T-helper 17 cell (primary cell): ENCODE measurements at places on chromosomes 13 and 19.

- DNase-seq: no peak
These were observed 13.5 kb downstream of the ZSCAN5A start for GRCh38 chr19:56301155-56301554.

- DNase-seq: no peak
These were observed 625 bp downstream of the ZNF709 start for GRCh38 chr19:12484011-12484370.

DNA sequence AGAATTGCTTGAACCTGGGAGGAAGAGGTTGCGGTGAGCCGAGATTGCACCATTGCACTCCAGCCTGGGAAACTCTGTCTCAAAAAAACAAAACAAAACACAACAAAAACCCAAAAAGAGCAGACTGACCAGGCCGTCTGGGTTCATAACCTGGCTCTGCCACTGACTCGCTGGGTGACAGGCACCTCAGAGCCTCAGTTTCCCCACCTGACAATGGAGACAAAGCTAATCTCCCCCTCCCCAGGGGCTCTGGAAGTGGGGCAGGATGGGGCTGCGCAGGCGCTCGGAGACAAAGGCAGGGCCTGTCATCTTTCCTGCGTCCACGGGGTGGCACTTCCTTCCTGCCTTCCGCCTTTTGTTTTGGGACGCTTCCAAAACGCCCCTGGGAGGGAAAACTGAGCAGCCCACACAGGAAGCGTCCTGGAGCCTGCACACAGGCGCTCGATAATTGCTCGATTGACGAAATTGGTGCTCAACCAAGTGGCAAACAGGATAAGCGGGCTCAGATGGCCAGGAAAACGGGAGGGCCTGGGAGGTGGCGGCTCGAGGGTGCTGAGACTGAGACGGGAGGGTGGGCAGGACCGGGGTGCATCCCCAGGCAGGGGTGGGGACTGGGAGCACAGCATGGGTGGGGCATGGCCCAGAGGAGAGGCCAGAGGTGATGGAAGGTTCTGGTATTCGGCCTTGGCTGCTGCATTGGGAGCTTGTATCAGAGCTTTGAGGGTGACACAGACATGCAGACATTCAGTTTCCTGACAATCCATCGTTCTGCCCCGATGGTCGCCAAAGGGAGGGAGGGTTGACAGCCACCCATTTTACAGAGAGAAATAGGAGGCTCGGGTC is 17.8 kb downstream of the SPC24 start:
- DNase-seq: peak; percentile 27

GRCh38 chr13:77337159-77337558 is 10.3 kb upstream of the MYCBP2 start:
- no peak for DNase-seq

DNA sequence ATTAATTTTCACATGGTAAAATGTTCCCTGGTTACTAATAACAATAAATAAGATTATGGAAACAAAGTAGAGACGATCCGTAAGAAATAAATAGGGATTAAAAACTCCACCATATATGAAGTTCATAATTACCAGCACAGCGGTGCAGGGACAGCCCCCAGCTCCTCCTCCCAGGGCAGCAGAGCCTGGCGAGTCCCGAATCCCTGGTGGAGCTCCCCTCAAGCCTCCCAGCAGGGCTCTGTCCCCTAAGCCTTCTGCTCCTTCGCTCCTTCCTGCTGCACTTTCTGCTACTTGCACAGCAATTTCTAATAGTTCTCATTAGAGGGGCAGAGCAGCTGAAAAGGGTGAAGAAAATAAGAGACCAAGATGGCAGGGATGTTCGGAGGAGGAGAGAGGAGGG is 43.6 kb downstream of the RASA3 start:
- no peak for DNase-seq

DNA sequence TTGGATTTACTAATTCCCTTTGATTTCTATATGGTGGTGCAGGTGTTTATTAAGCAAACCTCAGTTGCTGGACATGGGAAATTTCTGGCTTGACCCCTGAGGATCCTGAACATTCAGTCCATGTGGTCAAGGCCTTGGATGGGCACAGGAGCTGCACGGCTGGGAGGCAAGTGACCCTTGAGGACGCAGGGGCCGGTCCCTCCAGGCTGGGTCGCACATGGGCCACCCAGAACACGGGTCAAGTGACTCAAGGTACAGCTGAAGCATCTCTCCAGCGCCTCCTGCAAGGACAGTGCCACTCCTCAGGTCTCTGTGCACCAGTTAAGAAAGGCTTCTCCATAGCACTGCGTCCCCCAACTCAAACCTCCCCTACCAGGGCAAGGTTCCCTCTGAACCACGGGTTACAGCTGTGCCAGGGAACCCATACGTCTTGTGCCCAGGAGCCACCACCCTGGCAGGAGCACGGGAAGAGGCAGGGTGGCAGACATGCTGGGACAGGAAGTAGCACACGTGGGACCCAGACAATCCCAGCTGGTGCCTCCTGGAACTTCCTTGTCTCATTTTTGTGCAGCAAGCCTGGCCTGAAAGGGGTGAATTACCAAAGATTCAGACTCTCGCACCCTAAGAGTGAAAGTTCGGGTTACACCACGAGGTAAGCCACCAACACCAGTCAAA is 93.1 kb downstream of the SPACA7 start:
- DNase-seq: no peak

DNA sequence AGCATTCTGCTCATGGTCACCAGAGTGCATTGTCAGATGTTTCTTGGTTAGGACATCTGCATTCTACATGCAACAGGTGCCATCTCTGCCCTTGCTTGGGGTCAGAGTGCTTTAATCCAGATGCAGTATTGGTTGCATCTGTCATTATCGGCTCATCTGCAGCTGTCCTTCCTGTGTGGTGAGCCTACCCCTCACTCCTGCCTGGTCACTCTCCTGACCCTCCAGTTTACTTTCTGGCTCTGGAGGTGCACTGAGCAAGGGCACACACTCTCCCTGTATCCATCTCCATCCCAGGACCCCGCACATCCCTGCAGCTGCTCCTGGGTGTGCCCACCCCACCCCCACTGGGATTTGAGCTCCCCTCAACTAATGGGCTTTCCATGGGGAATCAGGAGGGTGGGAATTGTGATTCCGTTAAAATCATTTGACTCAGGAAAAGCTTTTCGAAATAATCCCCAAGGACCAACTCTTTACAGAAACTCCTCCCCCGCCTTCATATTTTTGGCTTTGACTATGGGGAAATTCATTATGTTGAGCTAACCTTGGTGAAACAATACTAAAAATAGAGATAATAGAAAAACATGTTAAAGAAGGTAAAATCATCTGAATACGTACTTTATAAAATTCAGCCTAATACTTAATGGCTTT is 70.2 kb downstream of the COL4A2 start:
- no peak for DNase-seq

DNA sequence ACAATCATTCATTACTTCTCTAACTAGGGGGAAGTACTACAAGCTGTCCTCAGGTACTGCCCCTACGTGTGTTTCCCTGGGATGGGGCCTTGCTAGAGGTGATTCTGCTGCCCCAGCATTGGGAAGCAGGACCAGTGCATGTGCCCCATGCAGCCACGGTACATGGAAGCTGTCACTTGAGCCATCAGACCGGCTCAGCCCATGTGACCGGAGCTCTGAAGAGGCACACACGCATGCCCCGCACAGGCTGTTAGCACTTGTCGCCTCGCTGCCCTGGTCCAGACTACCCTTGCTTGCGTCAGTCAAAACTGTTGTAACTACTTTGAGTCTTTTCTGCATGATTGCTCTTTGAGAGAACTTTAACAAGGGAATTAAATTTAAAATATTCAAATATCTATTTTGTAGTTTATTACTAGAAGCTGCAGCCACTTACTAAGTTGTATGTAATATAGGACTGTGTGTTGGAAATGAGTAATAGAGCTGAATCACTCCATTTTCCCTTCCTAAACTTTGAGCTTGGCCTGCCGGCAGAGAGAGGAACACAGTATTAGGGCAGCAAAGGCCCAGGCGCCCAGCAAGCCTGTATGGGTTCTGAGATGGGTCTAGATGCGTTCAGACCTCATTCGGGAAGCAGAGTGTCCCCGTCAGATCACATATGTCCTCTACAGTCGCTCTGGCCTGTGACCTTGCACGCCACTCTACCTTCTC is 42.2 kb downstream of the DHRS12 start:
- DNase-seq: no peak

GRCh38 chr13:29453617-29454011 is 141.9 kb downstream of the SLC7A1 start:
- DNase-seq: no peak

DNA sequence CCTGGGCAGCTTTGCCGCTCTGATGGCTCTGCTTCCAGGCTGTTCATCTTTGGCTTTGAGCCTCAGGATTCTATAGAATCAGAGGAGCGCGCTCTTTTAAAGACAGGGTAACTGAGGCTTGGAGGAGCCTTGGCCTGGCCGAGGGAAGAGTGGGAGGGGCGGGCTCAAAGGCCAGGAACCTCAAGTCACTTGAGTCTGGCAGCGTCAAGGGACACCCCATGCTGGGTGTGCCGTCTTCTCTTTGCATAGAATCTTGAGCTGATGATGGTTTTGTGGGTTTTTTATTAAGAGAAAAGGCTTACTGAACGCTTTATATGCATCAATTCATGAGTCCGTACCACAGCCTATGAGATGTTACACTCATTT is 1.1 kb downstream of the PGLS start:
- no peak for DNase-seq

GRCh38 chr19:32138416-32138815 is 207.0 kb upstream of the ZNF507 start:
- no peak for DNase-seq

- DNase-seq: no peak
These were observed 114.2 kb upstream of the UQCRFS1 start for GRCh38 chr19:29326849-29327840.

- DNase-seq: no peak
These were observed 8.9 kb downstream of the CEBPA start for GRCh38 chr19:33293255-33294057.

- no peak for DNase-seq
These were observed 266.4 kb downstream of the NALCN start for GRCh38 chr13:101149735-101150384.
